ENCODE measurements at places on chromosomes 16 and 17. TPM values are rescaled to one million over a fixed set of nuclear protein-coding genes. Genes with fewer than 3 reads are reported as not detected.

CTRL gene
- total RNA-seq = 4.5 TPM

AFMID gene
- 9.2 TPM for total RNA-seq

ABCC6 gene
- total RNA-seq = not detected

SHISA9 gene
- 0.08 TPM for total RNA-seq

KRT23 gene
- not detected for total RNA-seq

SBK1 gene
- total RNA-seq = 9.8 TPM

ACSM5 gene
- not detected for total RNA-seq

YWHAE gene
- 352 TPM for total RNA-seq

NTN1 gene
- not detected for total RNA-seq

CRHR1 gene
- total RNA-seq = not detected

All from activated CD4-positive, alpha-beta memory T cell treated with anti-CD3 and anti-CD28 coated beads, Interleukin-2, amount 10 ng/mL, durations not matched to agents 7 days and 5 days (primary cell).